ENCODE measurements at places on chromosomes 6 and 20.

GRCh38 chr6:156589281-156589680, 187.9 kb upstream of the ARID1B start:
- DNase-seq: no peak

- DNase-seq: no peak
Measured at GRCh38 chr20:42485556-42485955, 704.1 kb downstream of the PTPRT start.

DNA sequence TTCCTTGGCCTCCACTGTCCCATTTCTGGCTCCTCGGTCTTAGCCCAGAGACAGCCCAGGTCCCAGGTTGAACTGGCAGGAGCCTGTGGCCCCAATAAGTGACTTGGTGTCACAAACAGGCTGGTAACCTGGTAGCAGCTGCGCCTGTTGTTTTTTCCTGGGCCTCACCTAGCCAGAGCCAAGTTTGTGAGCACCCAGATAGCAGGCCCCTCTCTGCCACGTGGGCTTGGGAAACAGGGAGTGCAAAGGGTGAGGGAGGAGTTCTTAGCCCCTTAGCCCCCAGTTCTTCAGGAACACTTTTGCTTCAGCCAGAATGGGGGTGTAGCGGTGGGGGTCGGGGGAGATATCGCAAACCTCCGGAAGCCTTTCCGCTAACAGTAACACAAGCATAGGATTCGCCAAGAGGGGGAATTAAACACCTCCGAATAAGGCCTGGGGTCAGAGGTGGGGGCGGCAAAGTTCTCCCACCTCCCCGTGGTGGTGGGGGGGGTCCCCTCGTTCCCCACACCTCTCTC, 760 bp downstream of the C6orf132 start:
- no peak for DNase-seq

- no peak for DNase-seq
Measured at GRCh38 chr6:157769776-157770426, 53.1 kb upstream of the SNX9 start.

- no peak for DNase-seq
Measured at GRCh38 chr20:41320441-41320840, 2.9 kb upstream of the ZHX3 start.

All from KG1 (cell line).